Umbilical cord (tissue), 2 donors: ENCODE measurements at places on chromosomes 3 and 15.

DNA sequence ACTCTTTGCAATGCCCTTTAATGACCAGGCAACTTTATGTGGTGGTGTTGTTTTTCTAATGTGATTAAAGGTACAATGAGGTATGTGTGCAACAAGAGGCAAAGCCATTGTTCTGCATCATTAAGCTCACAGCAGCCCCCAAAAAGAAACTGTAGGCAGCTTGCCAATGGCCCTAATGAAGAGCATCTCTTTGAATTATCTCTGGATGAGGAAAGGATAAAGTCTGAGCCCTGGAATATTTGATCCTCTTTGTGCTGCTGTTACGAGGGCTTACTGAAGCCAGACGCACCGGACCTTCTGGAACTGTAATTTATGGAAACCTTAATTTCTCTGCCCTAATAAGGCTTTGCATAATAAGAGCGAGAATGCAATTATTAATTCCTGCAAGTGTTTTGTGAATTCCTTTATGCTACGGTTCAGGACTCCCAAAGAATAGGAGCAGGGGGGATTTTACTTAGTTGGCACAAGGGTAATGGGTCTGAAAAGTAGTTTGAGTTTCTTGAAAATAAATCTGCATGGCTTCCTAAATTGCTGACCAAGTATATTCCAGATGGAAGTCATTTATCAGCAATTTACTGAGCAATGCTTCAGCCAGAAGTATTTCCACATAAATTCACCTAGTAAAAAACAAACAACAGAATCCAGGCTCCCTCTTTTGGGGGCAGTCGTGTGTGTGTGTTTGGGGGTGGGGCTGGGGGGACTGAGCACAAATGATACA, 193.4 kb downstream of the PDZRN3 start:
- DNase-seq = peak; percentile 68

GRCh38 chr3:1421577-1421976, 328.8 kb downstream of the CNTN6 start:
- no peak for DNase-seq

- no peak for DNase-seq
Measured at GRCh38 chr3:183692436-183692835, 5.2 kb upstream of the YEATS2 start.

GRCh38 chr3:36362973-36363372, 17.3 kb upstream of the STAC start:
- DNase-seq = peak; percentile 8

DNA sequence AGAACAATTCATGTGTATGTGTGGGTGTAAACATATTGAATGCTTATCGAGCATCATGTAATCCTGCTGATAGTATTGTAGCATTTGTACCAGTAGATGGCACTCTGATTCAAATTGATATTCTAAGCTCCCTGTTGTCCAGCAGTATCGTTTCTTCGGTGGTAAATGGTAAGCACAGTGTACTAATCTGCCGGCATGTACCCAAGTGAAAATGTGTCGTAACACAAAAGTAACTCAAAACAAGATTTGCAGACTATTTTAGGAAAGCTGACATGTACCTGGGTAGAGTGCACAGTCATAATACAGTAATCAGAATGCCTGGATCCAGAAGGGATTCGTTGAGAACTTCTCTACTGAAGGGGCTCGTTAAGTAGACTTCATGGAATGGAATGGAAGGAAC, 31.7 kb upstream of the MNS1 start:
- DNase-seq = peak; percentile 61

DNA sequence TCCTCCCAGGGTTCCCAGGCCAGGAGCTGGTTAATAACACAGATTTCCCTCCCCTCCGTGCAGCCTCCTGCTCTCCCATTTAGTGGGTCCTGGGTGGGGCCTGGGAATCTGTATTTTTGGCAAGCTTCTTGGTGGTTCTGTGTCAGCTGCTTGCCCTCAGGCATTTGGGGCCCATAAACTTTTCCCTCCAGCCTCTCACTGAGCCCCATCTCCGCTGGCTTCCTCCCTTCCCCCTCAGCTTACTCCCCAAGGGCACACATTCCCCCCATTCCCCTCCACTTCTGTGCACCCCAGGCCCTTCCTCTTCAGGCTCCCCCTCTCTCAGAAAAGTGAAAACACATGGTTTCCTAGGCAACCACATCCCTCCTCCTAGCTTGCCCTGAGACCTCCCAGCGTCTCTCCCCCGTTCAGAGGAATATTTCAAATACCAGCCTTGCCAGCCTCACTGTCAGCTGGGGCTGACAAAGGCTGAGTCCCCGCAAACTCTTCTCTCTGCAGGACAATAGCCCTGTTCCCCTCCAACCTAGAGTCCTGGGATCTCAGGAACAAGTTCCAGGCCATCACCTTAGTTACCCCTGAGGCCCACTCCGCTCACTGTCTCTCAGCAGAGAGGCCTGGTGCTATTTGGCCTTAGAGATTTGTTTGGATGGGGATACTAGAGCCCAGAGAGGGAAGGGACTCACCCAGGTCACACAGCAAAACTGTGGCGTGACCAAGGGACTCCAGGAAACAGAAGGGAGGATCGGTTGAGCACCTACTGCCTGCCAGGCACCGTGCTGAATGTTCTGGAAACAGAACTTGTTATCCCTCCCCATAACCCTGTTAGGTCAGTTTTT, 44.6 kb upstream of the SMAD6 start:
- peak; percentile 82 for DNase-seq

DNA sequence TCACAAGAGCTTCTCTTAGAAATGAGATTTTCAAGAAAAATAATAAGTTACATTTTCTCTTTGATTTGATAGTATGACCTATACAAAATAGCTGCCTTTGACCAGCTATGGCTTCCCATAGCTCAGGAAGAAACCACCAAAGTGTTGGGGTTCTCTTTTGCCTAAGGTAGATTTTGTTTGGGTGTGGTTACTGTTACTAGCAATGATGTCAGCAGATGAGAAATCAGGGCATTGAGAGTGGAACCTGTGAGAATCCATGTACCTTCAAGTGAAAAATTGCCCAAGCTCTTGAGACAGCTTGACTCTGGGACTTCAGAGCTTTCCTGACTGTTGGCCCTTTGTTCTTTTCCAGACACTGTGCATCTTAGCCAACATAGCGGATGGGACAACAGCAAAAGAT, 45.6 kb downstream of the NME9 start:
- DNase-seq = no peak

- no peak for DNase-seq
Measured at GRCh38 chr15:26015516-26016075, 152.5 kb upstream of the ATP10A start.

GRCh38 chr15:94042180-94042928, 189.0 kb upstream of the MCTP2 start:
- DNase-seq = peak; percentile 17

DNA sequence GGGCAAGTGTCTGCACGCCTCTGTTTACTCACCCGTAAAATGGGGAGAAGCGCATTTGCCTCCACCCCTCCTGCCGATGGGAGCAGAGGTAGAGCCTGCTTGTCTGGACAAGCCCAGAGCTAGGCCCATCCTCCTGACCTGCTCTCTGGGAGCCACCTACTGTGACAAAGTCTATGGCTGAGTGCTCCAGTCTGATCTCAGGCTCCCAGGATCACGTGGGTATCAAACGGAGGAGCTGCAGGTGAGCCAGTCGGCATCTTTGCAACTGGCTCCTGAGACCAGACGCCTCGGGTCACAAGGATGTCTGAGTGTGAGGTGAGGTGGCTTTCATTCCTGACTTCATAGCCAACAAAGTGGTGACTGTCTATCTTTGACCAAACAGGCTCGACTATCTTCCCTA, 2.1 kb upstream of the ALDH1A3 start:
- DNase-seq = no peak

- no peak for DNase-seq
Measured at GRCh38 chr3:129983561-129983960, 9.0 kb downstream of the TRH start.

- DNase-seq = peak; percentile 64
Measured at GRCh38 chr3:169218314-169218983, 445.1 kb downstream of the MECOM start.

DNA sequence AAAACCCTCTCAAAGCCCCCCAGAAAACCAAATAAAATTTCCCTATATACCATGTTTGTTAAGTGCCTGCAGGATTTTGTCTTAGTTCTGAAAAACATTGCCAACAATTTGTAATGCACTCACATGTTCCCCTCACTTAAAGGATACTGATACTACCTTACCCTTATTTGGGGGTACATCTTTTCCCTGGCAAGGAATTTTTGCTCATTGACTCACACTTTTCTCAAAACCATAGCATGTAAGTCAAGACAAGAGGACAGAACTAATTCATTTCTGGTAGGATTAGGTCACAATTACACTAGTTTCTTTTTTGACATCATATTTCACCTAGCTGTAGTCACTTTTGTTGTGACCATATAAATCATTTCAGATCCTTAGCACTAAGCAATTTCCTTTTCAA, 222.2 kb downstream of the THRB start:
- no peak for DNase-seq

GRCh38 chr3:129441215-129441614, 1.2 kb downstream of the IFT122 start:
- DNase-seq = no peak

DNA sequence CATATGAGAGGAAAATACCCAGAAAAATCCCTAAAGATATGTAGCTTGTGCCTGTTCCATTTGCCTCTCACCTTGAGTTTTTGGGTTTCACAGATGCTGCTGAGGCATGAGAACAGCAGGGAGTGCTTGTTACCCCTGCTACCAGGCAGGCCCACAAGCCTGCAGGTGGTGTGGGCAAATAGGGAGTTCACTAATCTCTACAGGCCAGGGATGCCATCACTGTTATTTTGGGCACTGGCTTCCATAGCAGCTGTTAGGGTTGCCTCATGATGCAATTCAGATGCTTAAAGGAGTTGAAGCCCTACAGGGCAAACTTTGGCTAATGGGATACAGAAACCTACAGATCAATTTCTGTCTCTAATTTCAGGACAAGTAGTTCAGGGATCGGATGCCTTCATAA, 873.5 kb downstream of the OTOL1 start:
- no peak for DNase-seq

- no peak for DNase-seq
Measured at GRCh38 chr15:25811481-25811906, 51.6 kb downstream of the ATP10A start.

DNA sequence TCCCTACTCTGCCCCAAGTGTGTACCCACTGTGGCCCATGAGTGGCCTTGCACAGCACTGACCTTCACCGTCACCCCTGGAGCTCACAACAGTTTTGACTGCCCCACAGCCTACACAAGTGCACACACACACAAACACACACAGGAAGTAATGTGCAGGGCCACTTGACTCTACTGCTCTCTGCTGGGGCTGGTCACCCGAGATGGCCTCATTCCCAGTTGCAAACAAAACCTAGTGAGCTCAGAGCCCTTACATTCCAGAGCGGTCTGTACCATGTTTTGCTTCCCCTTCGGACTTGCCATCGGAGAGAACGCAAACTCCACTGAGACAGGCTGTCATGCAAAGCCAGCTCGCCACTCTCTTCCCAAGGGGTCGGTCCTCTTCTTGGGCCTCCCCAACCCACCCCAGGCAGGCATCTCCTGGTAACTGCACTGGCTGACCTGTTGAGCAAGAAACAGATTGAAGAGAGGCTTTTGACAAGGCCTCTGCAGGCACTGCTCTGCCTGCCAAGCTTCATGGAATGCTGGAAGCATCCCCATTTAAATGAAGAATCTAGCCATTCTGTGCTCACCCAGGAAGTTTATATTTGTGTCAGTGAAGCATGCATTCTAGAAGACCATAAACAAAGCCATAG, 232.0 kb upstream of the IGF1R start:
- peak; percentile 14 for DNase-seq

GRCh38 chr3:14206548-14207177, 28.0 kb downstream of the LSM3 start:
- DNase-seq = no peak

- peak; percentile 15 for DNase-seq
Measured at GRCh38 chr15:25797035-25797434, 66.1 kb downstream of the ATP10A start.

GRCh38 chr15:91782221-91782620, 71.3 kb upstream of the SLCO3A1 start:
- no peak for DNase-seq

- DNase-seq = no peak
Measured at GRCh38 chr3:133208184-133208583, 170.0 kb downstream of the TMEM108 start.

DNA sequence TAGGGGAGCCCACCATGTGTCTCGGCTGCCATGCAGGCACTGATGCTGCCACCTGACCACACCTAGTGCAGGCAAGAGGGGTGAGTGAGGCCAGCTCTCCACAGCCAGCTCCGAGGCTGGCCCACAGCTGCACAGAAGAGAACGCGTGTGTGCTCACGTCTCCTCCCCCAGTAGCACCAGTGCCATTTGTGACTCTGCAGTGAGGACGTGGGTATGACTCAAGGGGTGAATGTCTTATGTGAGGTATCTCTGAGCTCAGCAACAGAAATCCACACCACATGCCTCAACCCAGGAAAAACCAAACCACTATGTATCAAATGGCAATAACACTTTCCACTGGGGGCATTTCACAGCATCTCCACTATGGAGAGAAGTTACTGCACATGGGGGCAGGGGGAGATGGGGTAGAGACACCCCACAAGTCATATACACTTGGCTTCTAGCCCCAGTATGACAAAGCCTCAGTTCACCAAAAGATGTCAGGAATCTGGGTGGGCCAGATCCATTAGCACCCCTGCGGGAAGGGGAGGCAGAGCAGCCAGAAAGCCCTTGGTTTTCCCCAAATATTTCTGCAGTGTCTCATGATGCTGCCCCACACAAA, 87.6 kb downstream of the LRIG1 start:
- DNase-seq = no peak

GRCh38 chr3:34312684-34313083, 514.3 kb downstream of the PDCD6IP start:
- no peak for DNase-seq

DNA sequence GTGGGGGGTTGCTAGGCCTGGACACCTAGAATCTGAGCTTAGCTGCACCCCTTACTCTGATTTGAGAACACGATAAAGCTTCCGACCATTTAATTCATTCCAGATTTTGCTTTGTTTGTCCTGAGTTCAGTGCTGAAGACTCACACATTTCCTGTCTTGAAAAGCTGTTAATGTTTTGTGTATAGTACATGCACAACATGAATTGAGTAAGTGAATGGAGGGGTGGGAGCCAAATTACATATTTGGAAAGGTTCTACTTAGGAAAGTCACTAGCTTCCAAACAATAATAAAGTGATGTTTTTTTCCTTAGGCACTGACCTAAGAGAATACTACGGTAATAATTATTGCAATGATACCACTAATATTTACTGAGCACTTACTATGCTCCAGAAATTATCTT, 955.2 kb upstream of the NR2F2 start:
- no peak for DNase-seq

DNA sequence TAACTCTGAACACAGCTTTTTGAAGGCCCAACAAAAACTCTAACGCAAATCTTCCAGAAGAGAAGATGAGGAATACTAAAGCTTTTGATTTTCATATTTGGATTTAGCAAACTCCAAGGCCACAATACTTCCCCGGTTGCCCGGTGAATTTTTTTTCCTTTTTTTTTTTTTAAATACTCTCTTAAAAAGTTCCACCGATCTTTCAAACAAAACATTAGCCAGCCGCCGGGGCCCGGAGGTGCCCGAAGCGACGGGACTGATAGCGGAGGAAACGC, 2.3 kb downstream of the FOXL2 start:
- DNase-seq = no peak
